ENCODE measurements at places on chromosomes 11 and 22.

DNA sequence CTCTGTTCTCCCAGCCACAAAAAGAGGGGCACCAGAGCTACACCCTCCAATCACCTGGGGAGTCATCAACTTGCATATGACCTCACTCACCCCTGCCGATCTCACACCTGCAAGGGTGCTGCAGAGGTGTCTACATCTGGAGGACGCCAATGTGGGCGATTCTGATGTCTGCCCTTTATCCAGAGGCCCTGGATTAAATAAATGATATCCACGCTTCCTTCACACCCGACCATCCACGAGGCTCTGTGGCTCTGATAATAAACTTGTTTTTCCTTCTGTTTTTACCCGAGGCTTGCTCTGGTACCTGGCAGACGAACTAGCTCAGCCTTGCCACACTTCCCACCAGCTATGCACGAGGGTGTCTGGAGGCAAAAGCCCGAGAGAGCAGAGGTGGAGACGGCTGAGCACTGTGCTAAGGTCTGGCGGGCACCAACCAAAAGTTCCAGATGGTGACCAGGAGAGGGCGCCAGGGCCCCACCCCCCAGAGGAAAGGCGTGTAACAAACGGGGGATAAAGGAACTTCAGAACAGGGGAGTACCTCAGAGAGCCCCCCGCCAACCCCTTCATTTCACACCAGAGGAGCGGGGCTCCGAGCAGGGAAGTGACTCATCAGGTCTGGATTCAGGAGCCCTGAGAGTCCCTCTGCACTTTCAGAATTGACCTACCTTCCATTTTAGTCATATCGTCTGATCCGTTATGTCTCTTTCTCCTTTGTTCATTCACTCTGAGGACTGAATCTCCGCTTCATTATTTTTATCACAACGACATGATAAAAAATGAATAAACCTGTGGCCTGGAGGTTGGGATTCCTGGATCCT is 13.5 kb downstream of the SCN3B start:
- DNase-seq, result peak; percentile 43

GRCh38 chr11:10478066-10478465 is 23.0 kb downstream of the AMPD3 start:
- DNase-seq, result no peak

DNA sequence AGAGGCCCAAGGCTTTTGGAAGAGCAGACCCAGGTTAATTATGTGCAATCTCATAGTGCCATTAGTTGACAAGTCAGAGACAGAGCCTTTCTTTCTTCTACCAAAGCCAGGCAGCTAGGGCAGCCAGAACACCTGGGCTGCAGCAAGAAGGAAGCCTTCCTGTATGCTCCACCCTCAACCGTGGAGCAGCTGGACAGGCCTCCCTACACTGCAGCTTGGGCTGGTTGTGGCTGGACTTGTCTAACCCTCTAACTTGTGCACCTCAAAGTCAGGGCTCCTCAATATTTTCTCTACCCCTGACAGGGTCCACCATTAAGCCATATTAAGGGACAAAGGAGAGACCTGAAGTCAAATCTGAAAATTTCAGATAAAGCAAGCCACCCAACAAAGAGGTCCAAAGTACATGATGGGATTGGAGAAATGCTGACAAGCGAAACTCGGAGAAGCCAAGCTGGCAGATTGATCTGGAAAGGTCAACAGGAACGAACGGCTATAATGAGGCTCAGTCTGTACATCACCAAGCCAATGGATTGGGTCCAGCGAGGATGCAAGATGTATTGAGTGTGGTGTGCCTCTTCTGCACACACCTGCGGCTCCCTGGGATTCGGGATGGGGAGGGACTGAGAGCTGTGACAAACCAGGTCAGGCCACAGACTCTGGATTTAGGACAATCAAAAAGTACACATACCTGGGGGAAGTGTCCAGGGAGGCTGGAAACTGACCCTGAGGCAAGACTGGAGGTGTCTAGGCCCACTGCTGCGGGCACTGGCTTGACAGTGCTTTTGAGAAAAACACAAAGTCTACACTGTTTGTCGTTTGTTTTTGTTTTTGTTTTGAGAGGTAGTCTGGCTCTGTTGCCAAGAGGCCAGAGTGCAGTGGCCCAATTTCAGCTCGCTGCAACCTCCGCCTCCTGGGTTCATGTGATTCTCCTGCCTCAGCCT is 11.7 kb upstream of the SLC43A3 start:
- no peak for DNase-seq

DNA sequence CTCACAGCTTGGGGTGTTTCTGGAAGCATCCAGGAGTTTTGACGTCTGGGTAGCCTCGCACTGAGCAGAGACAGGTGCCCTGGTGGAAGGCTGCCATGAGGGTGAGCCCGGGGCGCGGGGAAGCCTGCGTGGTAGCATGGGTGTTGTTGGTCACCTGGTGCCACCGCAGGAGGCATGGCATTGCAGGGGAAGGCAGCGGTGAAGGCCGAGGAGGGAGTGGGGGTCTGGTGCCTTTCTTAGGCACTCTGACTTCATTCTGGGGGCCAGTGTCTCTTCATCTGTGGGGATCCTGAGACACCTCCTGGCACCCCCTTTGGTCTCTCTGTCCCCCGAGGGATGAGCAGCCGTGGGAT is 271.2 kb downstream of the TBC1D22A start:
- no peak for DNase-seq

- DNase-seq, result no peak
These were observed 16.1 kb upstream of the MS4A7 start for GRCh38 chr11:60362241-60362640.

DNA sequence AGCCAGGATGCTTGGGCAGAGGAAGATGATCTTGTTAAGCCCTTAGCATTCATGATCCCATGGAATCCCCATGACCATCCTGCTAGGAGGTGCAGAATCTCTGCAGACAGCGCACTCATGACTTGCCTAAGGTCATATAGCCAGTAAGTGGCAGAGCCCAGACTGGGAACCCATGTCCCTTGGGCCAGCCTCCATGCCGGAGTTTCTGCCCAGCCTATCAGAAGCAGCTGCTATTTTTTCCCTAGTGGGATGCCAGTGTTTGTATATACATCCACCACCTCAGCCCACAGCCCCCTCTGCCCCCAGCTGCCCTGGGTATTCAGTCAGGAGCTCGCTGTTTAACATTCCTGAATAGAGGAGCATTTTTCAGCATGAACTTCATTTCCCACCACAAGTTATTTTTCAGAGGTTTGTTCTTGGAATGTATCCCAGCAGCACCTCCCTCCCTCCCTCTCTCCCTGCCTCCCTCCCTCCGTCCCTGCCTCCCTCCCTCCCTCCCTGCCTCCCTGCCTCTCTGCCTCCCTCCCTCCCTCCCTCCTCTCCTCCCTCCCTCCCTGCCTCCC is 34.4 kb upstream of the SUSD2 start:
- no peak for DNase-seq

- no peak for DNase-seq
These were observed 134.5 kb downstream of the ADAMTS15 start for GRCh38 chr11:130582981-130583380.

DNA sequence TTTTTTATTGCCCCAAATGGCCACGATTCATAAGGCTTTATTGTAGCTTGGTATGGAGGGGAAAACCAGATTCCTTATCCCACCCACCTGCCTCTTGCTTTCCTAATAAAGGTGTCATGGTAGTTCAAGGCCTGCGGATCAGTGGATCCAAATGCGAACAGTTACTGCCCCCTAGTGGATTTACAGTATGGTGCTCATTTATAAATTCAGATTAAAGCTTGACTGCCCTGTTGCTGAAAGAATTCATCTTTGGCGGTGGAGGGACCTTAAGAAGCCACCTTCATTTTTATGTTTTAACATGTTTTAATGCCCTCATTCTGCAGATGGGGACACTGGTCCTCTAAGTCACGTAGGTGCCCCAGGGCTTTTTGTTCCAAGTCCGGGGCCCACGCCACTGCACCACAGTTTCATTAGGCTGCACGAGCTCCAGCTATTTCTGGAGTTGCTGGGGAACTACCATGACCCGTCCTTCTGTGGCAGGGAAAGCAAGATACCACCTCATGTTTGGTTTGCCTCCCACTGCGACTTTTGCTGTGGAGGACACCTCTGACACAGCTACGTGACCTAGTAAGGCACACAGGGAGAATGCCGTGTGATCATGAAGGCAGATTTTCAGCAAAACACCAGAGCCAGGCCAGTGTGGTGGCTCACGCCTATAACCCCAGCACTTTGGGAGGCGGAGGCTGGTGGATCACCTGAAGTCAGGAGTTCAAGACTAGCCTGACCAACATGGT is 15.6 kb upstream of the INCENP start:
- no peak for DNase-seq

DNA sequence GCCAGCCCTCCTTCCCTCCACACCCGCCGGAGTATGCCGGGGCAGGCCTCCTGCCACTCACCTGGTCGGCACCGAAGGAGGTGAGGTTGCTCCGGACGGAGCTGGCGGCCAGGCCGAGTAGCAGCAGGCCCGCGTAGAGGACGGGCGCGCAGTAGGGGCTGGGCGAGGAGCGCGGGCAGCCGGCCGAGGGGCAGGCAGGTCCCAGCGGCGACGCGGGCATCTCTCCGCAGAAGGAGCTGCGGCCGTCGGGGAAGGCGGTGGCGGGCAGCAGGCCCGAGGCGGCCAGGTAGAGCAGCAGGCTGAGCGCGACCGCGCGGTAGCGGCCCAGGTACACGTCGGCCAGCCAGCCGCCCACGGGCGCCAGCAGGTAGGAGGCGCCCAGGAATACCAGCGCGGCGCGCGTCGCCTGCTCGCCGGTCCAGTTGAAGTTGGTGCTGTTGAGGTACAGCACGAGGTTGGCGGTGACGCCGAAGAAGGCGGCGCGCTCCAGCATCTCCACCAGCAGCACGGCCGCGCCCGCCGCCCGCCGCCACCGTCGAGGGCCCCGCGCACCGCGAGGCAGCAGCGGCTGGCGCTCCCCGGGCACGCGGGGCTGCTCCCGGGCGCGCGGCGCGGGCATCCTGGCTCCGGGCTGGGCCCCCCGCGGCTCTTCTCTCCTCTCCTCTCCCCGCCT is 907 bp downstream of the SLC15A3 start:
- no peak for DNase-seq

GRCh38 chr11:30502305-30502704 is 83.8 kb downstream of the MPPED2 start:
- DNase-seq, result no peak

GRCh38 chr22:48740086-48740730 is 1087.5 kb downstream of the BRD1 start:
- DNase-seq, result no peak

DNA sequence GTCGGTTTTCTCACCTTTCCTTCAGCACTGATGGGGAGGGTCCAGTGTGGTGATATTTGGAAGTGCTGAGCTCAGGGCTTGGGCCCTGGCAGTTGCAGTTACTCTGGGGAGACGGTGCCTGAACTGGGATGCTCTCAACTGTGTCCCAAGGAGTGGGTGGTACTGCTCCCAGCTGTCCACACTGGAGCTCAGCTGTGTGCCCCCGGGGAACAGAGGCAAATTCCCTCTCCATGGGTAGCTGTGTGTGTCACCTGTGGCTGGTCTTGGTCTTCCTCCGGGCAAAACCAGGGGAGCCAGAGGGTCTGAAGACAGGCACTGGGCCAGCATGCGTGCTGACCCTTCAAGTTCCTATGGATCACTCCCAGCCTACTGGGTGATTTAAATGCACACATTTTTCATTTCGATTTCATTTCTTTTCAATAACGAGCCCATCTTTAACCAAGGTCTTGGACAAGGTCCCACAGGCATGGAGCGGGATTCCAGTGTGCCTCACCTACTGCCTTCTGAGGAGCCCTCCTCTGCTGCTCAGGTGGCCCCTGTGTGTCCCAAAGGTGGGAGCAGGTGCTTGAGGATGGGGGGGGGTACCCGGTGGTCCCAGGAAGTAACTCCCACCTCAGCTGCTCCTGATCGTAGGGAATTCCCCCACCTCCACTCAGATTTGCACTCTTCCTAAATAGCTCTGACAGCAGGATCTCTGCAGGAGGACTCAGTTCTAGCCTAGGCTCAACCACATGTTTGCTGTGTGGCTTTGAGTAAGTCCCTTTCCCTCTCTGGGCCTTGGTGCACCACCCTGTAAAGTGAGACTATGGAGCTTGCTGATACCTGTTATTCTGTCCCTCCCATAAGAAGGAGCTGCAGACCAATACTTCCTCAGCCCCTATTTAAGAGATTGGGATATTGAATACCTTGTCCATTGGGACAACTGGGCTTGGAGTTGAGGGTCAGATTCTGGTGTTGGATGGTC is 16.8 kb downstream of the PRDM11 start:
- no peak for DNase-seq

- no peak for DNase-seq
These were observed 134.7 kb downstream of the CEP164 start for GRCh38 chr11:117462183-117462863.

DNA sequence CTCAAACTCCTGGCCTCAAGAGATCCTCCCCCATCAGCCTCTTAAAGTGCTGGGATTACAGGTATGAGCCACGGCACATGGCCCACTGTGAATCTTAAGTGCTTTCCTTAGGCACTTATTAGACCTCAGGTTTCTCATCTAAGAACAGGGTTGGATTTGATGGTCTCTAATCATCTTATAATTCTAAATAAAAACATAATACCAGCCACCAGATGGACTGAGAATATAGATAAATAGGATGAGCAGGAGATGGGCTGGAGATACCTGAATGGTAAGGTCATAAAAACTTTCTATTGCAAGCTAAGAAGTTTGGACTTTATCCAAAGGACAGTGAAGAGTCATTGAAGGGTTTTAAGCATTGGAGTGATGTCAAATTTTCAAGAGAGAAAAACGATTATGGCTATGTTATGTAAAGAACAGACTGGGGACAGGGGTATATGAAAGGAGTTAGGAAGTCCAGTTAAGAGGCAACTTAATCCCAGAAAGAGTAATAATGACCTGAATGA is 85.2 kb downstream of the RELT start:
- DNase-seq, result no peak

GRCh38 chr22:32771756-32772155 is 29.7 kb upstream of the TIMP3 start:
- DNase-seq, result no peak

DNA sequence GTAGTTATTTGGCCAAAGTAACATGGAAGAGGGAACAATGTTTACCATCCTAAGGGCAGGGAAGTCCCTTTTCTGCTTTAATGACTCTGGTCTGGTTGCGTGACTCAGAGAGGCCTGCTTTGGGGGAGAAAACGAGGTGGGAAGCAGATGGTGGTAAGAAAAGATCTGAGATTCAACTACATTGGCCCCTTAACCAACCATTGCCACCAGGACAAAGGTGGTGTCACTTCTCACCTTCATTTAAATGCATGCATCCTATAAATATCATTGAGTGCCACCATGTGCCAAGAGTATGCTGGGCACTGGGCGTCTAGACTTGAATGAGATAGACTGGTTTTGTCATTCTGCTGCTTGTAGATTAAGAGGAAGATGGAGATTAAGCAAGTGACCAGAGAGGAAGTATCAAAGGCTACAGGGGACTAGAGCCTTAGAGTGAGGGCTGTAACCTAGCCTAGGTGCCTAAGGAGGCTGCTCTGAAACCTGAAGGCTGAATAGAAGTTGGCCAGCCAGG is 3.6 kb upstream of the SORL1 start:
- DNase-seq, result no peak

All from stimulated activated CD4-positive, alpha-beta T cell treated with anti-CD3 and anti-CD28 coated beads, Interleukin-15, amount 100 ng/mL, for 48 hours (primary cell).